GM03348 (cell line): ENCODE measurements at places on chromosomes 12 and 14.

DNA sequence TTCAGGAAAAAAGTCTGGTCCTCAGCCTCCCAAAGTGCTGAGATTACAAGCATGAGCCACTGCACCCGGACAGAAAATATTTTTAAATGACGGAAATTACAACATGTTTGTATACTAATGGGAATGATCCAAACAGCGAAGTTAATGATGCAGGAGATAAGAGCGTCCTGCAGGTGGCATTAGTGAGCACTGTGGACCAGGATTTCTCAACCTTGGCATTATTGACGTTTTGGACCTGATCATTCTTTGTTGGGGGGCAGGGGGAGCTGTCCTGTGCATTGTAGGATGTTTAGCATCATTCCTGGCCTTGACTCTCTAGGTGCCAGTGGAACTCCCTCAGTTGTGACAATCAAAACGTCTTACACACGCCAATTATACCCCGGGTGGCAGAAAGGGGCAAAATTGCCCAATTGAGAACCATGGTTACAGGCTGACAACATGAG is 34.1 kb downstream of the SCFD1 start:
- peak; percentile 49 for DNase-seq

DNA sequence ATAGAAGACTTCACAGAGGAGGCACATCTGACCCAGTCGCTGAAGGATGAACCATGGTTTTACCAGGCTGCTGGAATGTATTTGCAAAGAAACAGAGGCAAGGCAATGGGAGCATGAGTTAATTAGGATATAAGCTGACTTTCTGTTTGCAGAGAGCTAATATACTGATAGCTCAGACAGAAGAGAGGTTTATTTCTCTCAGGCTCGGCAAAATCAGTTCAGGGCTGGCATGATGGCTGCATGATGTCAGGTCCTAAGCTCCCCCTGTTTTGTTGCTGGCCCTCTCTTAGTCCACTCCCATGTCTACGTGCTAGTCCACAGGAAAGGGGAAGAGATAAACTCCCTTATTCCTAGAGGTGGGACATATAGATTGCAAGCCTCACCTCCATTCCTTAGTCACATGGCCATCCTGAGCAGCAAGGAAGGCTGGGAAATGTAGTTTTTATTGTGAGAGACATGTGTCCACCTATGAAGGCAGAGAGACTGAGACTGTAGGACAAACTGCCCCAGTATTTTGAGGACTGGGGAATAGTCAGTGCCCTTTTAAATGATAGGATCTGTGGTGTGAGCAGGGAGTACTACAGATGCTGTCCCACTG is 224.5 kb downstream of the VRK1 start:
- no peak for DNase-seq

GRCh38 chr12:52137746-52138145 is 54.1 kb downstream of the KRT80 start:
- DNase-seq: no peak

DNA sequence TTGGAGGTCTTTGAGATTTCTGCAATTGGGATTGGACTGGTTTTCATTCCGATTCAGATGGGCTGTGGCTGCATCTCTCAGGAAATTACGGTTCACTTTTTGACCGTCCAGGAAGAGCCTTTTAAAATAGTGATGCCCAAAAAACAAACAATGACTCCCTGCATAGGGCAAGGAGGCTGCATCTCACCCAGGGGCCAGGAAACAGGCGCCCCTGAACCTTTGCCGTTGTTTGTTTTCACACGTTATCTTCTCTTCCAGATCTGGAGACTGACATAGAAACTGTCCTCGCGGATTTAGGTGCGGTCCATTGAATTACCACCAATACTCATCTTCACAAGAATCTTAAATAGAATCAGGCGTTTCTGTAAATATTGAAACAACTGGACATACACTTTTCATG is 66.0 kb downstream of the FLRT2 start:
- no peak for DNase-seq

GRCh38 chr12:109943811-109944210 is 43.7 kb downstream of the TCHP start:
- no peak for DNase-seq

GRCh38 chr14:75295491-75296345 is 17.1 kb downstream of the FOS start:
- DNase-seq: peak; percentile 81

- DNase-seq: no peak
Measured at GRCh38 chr14:99230208-99231151, 41.5 kb downstream of the BCL11B start.

- DNase-seq: peak; percentile 84
Measured at GRCh38 chr12:114319422-114319821, 86.5 kb downstream of the TBX5 start.

DNA sequence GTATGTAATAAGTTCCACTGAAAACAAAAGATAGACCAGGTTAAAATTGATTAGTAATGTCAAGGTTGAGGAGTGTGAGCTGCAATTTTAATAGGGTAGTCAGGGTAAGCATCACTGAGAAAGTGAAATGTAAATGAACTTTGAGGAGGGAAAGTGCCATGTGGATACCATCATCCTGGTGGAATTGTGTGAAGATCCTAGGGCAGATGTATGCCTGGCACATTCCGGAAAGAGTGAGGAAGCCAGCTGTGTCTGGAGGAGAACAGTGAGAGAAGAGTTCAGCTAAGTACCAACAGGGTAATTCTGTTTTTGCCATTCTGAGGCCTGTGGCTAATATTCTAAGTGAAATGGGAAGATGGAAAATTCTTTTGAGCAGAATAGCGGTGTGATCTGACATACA is 2.9 kb upstream of the CLEC2A start:
- no peak for DNase-seq

GRCh38 chr14:36747411-36748184 is 85.9 kb downstream of the PAX9 start:
- peak; percentile 24 for DNase-seq

GRCh38 chr14:50705026-50705593 is 37.0 kb upstream of the SAV1 start:
- no peak for DNase-seq

DNA sequence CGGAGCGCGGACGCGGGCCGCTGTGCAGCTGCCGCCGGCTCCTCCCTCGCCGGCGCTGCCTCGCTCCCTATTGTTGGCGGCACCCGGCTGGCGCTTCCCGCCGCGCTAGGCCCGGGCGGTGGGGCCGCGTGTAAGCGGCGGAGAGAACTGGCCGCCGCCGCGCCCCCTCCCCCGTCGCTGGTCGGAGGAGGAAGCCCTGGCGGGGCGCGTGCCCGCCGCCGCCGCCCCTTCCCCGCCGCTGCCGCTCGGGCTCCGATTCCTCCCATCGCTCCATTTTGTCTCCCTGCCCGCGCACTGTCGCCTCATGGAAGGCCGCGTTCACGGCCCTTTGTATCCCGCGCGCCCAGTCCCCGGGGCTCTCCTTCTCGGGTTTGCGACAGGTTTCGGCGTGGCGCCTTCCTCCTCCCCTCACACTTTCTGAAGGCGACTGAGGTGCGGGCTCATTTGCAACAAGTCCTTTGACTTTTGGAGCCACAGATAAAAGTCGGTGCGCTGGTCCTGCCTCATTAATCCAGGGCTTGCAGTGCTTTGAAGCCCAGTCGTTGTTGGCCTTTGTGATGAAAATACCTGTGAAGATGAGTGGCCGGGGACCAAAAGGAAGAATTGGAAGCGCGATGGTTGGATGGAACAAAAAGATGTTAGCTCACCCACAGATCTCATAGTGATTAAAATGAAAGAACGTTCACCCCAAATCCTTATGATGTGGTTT is 707 bp downstream of the CPSF6 start:
- peak; percentile 43 for DNase-seq

- DNase-seq: no peak
Measured at GRCh38 chr12:71786829-71787228, 32.2 kb downstream of the RAB21 start.

DNA sequence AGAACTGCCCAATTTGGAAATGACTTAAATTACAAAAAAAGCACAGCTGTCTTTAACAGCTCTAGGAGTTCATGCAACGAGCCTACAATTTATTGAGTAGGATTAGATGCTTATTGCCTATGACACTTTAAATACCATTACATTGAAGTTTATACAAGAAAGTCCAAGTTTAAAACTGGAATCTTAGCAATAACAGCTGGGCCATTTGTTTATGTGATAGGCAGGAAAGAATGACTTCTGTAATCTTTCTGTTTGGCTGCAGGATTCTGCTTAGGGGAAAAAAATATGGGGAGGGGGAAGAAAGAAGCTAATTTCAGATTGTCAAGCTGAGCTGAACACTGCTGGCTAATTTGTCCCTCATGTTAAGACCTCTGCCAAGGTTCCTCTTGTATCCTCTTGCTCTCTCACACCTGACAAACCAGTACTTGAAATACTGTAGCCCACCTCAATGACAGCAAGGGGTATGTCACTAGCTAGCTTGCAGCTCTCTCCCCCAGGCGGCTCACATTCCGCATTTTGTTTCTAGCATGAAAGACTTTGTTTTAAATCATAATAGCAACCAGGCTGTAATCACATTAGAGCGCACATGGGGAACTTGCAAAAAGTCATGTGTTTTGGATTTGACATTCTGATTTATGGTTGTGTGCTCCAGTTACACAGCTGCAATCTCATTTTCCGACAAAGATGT is 384.8 kb downstream of the BMP4 start:
- DNase-seq: no peak

- DNase-seq: no peak
Measured at GRCh38 chr12:109460538-109460937, 16.6 kb downstream of the KCTD10 start.

- no peak for DNase-seq
Measured at GRCh38 chr14:68834816-68835215, 41.9 kb upstream of the ZFP36L1 start.

DNA sequence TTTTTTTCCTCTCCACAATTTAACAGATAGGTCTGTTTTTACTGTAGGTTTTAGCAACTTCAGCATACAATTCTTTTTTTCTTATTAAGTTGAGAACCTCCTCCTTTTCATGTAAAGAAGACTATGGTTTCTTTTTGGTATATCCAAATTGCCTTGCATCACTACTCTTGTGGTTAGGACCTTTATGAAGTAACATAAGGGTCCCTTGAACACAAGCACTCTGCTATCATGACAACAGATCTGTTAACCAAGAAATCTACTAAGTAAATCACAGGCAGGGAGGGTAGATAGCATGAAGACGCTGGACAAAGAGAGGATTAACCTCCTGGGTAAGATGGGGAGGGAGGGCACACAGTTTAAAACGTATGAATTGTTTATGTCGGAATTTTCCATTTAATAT is 380.6 kb downstream of the CCDC91 start:
- DNase-seq: no peak
